Stimulated activated CD4-positive, alpha-beta T cell treated with anti-CD3 and anti-CD28 coated beads, TNF-alpha, amount 100 ng/mL, for 24 hours (primary cell): ENCODE measurements at places on chromosomes 7 and 10.

DNA sequence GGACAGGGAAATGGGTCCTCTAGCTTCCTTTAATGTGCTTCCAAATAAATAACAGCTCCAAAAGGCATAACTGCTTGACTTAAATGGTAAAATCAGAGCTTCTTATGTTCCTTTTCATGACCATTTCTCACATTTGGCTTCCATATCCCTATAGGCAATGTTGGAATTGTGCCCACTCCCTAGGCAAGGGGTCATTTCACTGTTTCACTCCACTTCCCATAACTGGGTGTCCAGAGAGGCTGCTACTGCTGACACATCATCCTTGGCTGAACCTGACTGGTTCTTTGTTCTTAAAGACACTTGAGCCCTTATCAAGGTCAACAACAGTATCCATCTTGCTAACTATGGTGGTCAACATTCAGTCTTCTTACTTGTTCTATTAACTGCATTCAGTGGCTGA, 37.1 kb downstream of the PRTFDC1 start:
- DNase-seq: no peak

DNA sequence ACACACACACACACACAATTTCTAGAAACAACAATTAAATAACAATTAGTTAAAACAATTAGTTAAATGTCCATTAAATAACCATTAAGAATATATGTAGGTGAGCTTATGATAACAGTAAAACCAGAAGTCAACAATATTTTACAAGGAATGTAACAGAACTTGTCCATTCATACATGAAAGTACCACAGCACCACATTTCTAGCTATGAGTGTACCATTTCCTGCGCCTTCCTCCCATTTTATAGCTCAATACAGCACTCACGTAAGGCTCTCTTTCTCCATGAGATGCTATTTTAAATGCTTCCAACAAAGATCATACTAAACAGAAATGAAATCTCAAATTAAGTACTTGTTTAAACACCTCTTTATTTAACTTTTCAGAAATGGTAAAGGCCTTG, 367.3 kb upstream of the ZWINT start:
- no peak for DNase-seq

DNA sequence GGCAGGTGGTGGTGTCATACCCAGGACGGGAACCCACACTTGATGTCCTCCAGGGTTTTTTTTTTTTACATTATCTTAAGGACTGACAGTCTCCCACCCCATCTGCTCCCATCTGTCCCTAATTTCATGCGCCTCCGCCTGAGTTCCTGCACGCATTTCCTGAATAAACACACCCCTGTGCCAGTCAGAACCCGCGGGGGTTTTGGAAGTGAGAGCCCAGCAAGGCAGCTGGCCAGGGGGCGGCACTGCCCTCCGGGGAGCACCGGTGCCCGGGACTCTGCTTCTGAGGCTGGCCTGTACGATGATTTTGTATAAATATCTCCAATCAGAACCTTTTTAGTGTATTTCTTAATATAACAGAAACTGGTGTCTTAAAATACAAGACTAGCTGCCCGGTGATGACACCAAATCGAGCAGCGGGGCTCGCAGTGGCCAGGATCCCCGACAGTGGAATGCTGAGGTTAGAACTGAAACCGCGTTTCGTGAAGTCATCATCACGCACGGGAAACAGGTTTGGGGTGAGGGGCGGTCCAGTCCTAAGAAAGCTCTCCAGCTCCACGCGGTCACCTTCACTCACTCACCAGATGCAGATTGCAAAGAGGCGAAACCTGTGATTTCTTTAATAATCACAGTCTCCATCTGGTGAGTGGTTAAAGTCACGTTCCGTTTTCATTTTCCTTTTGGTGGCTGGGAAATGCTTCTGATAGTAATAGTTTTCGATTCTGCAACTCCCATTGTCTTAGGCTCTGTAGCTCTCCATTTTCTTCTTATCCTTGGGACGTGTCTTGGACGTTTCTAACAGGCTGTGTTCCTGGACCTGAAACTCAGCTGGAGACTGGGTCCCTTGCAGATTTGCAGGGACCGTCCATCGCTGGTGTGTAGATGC, 19.7 kb downstream of the BNIP3 start:
- no peak for DNase-seq

DNA sequence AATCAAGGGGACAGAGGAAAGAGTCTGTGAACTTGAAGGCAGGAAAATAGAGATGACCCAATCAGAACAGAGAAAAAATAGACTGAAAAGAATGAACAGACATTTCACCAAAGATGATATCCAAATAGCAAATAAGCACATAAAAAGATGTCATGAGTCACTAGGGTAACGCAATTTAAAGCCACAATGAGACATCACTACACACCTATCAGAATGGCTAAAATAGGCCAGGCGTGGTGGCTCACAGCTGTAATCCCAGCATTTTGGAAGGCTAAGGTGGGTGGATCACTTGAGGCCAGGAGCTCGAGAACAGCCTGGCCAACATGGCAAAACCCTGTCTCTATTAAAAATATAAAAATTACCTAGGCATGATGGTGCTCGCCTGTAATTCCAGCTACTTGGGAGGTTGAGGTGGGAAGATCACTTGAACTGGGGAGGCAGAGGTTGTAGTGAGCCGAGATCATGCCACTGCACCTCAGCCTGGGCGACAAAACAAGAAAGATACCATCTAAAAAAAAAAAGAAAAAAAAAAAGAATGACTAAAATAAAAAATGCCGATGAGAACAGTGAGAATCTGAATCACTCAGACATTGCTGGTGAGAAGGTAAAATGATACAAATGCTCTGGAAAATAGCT, 100.9 kb downstream of the LHPP start:
- DNase-seq: no peak

DNA sequence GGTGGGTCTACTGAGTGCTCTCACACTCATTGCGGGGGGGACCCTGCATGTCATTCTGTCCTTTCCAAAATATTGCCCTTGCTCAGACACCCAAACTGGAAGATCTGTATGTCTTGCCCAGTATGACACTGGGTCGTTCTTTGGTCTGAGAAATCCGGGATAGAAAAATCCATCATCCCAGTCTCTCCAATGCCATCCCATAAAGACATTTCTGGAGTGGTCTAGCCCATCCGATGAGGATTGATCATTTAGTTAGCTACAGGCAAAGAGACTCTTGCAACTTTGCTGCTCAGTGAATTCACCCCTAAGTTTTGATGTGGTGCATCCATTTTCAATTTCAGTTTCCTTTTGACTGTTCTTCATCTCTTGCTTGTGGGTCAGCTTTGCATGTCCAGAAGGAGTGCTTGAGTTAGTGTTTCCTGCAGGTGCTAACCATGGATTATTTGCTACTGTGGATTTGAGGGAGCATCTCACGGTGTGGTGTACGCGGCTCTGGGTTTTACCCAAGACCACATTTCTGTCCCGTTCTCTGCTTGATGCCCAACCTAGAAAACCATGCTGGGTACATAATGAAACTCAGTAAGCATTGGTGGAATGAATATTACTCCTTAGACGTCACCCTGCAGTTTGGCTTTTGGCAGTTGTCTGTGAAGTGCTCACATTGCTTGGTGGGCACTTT, 247.0 kb upstream of the MKI67 start:
- DNase-seq: no peak

- DNase-seq: no peak
Observed at GRCh38 chr10:95480102-95480900, 80.9 kb downstream of the SORBS1 start.

- no peak for DNase-seq
Observed at GRCh38 chr10:95532536-95532935, 28.6 kb downstream of the SORBS1 start.

GRCh38 chr10:96972264-96972663, 140.2 kb downstream of the LCOR start:
- no peak for DNase-seq

- no peak for DNase-seq
Observed at GRCh38 chr7:119545118-119545517, 727.9 kb upstream of the KCND2 start.

DNA sequence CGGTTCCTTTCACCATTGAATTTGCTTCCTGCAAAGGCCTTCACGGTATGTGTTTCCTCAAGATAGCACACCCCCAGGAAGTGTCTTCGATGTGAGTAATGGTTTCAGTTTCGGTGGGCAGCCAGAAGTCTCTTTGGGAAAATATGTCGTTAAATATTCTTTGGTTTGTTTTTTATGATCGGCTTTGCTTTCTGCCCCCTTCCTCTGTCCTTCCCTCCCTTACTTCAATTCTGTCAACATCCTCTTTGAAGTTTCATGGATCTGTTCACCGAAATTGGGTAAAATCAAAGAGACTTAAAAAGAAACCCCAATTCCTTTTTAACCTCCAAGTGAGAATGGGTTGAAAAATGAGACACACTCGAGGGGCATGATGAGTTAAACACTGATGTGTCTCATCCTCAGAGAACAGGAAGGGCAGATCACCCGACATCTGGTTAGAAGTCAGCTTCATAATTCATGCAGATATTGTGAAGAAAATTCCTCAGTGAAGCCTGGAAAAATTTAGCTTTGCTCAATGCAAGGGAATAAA, 170.8 kb upstream of the HABP2 start:
- DNase-seq: no peak

- no peak for DNase-seq
Observed at GRCh38 chr7:39825401-39825980, 124.6 kb upstream of the CDK13 start.

- DNase-seq: no peak
Observed at GRCh38 chr7:158830211-158830723, 958 bp upstream of the ESYT2 start.

- no peak for DNase-seq
Observed at GRCh38 chr7:34338961-34339526, 319.0 kb upstream of the NPSR1 start.

DNA sequence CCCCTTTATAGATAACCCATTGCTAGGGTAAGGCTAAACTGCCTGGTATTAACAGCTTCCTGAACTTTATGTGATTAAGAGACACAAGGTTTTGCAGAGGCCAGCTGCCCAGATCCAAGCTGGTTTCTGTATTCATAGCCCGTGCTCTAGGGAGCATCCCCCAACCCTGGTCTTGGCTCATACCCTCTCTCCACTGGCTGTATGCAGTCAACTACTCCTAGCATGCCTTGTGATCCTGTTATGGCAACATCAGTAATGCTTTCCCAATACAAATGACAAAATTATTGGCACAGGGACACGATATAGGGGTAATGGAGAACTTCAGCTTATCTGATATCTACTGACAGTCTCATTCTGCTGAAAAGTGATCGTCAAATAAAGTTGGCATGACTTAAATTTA, 202.8 kb upstream of the MKLN1 start:
- no peak for DNase-seq

DNA sequence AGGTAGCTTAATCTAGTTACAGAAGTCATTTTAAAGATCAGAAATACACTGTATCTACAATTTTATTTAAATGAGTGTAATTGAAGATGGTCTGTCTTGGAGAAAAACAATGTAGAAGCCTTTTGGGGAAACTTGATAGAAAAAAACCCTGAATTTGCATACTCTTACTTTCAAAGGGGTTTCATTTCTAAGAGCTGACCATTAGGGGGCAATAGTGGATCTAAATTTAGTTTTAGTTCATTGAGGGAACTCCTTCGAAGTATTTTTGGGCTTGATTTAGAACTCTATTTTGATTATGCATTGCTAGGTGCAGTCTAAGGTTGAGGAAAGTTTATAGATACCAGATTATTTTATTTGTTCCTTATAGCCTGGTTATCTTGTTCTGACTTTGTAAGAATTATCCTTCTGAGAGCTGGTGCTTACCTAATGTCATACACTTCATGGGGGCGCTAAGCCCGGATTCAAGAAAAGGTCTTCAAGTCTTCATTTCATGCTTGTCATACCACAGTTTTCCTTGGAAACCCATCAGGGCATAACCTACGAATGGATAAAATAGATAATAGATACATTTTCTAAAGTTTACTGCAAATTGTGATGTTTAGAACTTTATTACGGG, 69.1 kb upstream of the MXI1 start:
- DNase-seq: no peak

DNA sequence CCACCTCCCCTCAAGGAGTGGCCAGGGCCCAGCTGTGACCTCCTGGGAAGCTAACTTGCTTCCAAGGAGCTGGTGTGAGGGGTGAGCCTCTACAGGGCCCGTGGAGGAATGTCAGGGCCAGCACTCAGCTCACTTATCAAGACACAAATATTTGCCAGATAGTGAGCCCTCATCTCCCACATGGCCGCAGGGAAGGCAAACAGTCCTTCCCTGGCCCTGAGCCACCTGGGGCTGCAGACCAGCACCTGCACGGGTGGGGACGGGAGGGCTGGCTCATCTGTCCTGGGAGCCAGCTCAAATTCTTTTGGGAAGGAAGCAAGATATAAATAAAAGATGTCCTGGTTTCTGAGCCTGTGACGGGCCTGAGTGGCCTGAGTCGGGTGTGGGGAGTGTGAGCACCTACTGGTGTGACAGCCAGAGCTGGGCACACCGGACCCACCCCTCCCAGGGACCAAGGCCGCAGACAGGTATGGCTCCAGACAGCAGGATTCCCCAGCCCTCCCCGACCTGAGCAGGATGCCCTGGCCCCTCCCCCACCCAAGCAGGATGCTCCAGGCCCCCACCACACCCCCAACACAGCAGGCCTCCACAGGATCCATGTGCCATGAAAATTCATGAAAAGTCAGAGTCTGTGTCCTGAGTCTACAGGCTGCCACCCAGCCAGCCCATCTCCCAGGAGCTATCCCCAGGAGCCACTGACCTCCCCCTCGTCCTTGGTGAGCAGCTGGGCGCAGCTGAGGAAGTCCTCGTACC, 148.0 kb downstream of the MAPK8 start:
- DNase-seq: no peak

DNA sequence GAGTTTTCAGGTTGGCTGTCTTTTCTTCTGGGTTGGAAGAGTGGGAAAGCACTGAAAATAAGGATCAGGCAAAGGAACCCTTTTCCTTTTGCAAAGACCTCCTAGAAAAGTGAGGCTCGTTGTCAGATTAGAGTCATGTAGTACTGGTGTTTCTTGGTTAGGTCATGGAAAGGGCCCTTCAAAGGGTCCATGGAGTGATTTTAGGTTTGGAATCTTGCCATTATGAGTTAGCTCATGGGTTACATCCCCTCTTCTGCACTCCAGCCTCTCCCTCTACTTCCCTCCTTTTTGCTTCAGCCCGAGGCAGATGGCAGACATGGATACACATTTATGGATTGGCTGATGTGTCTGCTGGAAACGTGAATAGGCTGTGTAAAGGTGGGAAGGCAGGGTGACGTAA, 47.0 kb downstream of the CREB5 start:
- DNase-seq: no peak

GRCh38 chr10:101293007-101293723, 60.8 kb upstream of the BTRC start:
- no peak for DNase-seq

- DNase-seq: no peak
Observed at GRCh38 chr10:30940256-30940655, 91.4 kb downstream of the ZNF438 start.
